HT1080 (cell line): ENCODE measurements at places on chromosomes 1 and 21. TPM values are rescaled to one million over a fixed set of nuclear protein-coding genes. Genes with fewer than 3 reads are reported as not detected.

DNA sequence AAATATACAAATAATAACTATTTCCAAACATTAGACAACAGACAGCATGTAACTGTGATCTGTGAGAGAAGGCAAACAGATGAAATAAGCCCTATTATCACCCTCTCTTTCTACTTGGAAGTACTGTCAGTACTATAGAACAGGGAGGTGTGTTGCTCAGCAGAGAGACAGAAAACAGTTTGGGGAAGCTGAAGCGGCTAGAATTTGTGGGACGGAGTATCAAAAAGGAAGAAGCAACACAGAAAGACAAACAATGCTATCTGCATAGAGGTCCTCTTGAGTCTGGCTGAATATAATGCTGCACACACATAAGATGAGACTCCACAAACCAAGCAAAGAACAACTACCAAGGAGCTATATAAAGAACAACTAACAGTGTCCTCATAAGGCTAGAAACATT lies 59.4 kb downstream of the ZZZ3 start:
- no peak for DNase-seq

DNA sequence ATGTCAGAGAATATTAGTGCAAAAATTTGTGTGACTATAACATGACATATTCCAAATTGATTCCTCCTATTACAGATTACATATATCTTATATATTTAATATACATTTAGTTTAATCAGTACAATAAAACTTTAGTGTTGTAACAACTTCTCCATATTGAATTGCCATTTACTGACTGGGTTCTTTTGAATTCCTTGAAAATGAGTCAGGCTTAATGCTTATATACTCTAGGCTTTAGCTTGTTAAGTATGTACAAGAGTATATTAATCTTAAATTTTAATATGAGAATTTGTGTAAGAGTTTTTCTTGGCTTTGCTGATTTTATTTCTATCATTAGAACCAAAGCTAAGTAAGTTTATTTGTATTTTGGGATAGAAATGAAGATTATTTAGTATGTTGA lies 40.3 kb downstream of the XPR1 start:
- DNase-seq, result no peak

GRCh38 chr1:204307334-204307883 lies 52.3 kb downstream of the PLEKHA6 start:
- DNase-seq, result no peak

DNA sequence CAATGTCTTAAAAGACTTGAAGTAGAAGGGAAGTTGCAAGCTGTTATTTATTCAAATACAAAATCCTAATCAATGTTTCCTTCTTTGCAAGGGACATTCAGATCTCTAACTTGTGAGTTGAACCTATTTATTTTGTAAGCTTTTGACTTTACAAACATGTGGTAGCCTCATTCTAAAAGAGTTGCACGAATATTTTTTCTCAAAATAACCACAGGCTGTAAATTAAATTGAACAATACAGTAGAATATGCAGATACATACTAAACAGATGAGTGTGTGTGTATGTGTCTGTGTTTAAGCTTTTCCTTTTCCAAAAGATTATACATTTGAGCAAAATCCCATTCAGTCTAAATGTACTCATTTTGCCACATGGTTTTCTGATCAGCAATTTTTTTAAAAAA lies 4.8 kb upstream of the DYNLT5 start:
- no peak for DNase-seq

The C1orf226 gene
- total RNA-seq, result 0.84 and 1.3 TPM in 2 replicates

DNA sequence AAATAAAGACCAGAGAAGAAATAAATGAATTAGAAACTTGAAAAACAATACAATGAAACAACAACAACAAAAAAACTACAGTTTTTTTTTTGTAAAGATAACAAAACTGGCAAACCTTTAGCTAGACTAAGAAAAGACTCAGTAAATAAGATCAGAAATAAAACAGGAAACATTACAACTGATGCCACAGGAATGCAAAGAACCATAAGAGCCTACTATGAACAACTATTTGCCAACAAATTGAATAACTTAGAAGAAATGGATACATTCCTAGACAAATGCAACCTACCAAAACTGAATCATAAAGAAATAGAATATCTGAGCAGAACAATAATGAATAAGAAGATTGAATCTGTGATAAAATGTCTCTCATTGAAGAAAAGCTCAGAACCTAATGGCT lies 742.0 kb downstream of the ADGRL2 start:
- no peak for DNase-seq

DNA sequence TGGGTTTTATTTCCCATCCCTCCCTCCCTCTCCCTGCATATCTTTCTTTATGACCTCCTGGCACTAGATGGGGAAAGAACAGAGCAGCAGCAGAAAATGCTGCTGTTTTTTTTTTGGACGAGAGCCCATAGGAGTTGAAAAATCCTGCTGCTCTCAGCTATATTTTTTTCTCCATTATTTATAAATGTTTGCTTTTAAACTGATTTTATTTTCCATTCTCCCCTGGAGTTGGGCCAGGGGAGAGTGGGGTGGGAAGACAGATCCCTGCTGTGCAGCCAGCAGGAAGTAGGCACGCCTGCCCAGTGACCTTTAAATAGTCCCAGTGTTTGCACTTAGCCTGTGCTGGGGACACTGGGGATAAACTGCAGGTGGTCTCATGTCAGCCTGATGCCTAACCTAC lies 17.4 kb downstream of the SFT2D2 start:
- DNase-seq, result no peak

GRCh38 chr1:29179641-29180184 lies 2.0 kb downstream of the SRSF4 start:
- no peak for DNase-seq

GRCh38 chr1:222168621-222169020 lies 379.3 kb downstream of the HHIPL2 start:
- peak; percentile 30 for DNase-seq

DNA sequence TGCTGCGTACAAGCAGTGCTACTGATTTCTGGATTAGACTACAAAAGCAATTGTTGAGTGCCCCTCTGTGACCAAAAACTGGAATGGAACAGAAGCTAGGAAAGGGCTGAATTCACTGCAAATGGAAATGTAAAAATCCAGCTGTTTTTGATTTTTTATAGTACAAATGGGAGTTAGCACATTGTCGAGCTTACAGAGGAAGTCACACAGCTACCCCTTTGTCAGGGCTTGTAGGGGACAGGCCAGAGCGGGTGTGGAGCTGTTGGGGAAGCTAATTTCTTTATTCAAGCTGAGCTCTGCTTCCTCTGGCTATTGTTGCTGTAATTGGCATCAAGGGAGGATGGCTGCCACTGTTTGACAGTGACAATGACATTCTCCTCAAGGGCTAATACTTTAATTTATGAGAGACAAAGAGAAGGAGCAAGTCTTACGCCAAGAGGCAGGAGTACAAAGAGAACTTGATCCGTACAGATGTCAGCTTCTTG lies 96.1 kb downstream of the SLC35F3 start:
- DNase-seq, result no peak

GRCh38 chr1:172137703-172138454 lies 282.6 kb upstream of the C1orf105 start:
- no peak for DNase-seq

The CD247 gene
- 0.18 TPM in 1 of 2 replicates, not detected in the other for total RNA-seq

- DNase-seq, result no peak
These were observed 26.6 kb downstream of the BEND5 start for GRCh38 chr1:48750109-48750508.

The EPHB2 gene
- total RNA-seq, result 74.0 and 90.3 TPM in 2 replicates

The SPSB1 gene
- 14.4 and 18.3 TPM in 2 replicates for total RNA-seq

DNA sequence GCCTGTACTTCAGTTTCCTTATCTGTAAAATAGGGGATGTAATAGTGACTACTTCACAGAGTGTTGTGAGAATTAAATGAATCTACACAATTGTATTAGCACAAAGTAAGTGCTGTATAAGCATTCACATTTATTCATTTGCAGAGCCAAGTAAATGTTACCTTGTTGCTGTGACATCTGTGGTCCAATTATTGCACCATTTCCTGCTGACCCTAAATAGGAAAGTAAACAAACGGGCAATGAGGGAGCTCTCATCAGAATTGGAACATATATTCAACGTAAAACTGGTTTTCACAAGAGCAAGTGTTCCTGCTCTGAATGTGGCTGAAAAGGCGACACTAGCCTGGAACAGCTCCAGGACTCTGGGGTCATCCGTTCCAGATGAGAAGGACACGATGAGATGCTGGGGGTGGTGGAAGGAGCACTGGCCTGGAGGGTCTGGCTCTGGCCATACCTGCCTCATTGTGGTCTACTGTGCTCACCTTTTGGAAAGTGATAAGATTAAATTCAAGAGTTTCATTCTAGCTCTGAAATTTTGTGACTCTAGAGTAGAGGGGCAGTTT lies 34.5 kb downstream of the PROX1 start:
- DNase-seq, result no peak

DNA sequence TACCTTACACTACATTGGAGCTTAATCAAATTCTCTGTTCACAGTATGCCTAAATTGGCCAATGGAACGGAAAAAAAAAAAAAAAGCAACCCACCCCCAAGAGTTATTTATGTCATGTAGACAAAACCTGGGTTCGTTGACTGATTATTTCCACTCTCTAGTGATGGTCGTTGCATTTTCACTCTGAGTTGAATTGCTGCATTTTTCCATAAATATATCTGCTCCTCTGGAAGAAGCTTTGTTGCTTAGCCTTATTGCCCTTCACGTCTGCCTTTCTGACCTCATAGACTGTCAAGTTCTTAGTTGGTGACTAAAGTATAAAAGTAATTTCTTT lies 90.2 kb upstream of the RUNX1 start:
- no peak for DNase-seq

The PERM1 gene
- 0.50 TPM in 1 of 2 replicates, not detected in the other for total RNA-seq

GRCh38 chr1:41653574-41653973 lies 169.1 kb upstream of the EDN2 start:
- no peak for DNase-seq

GRCh38 chr1:232597721-232598120 lies 32.2 kb downstream of the SIPA1L2 start:
- no peak for DNase-seq

DNA sequence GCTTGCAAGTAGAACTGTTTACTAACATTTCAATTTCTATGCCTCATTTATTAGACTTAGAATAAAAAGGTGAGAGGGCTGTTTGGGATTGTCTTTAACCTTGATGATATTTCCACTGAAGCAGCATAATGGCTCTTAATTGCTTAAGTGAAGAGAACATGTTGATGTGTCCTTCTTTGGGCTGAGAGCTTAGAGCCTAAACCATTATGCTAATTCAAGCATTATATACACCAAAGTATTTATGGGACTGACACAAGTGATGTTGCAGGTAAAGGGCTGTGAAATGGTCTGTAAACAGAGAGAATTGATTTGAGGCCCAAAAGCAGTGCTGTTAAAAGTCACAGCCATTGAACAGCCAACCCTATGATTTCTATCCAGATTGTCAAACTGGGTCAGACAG lies 113.9 kb downstream of the ATG4C start:
- DNase-seq, result no peak

The ZNF683 gene
- total RNA-seq, result not detected in 2 replicates

DNA sequence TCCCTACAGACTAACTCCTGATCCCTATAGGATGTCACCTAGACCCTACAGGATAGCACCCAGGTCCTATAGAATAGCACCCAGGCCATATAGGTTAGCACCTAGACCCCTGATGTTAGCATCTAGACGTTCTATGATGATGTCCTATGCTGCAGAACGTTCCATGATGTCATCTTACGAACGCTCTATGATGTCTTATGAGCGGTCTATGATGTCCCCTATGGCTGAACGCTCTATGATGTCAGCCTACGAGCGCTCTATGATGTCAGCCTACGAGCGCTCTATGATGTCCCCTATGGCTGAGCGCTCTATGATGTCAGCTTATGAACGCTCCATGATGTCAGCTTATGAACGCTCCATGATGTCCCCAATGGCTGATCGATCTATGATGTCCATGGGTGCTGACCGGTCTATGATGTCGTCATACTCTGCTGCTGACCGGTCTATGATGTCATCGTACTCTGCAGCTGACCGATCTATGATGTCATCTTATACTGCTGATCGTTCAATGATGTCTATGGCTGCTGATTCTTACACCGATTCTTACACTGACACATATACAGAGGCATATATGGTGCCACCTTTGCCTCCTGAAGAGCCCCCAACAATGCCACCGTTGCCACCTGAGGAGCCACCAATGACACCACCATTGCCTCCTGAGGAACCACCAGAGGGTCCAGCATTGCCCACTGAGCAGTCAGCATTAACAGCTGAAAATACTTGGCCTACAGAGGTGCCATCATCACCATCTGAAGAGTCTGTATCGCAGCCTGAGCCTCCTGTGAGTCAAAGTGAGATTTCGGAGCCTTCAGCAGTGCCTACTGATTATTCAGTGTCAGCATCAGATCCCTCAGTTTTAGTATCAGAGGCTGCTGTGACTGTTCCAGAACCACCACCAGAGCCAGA lies 9.5 kb downstream of the SON start:
- DNase-seq, result no peak

The CCDC17 gene
- 0.56 and 0.94 TPM in 2 replicates for total RNA-seq

- no peak for DNase-seq
These were observed 10.0 kb downstream of the CC2D1B start for GRCh38 chr1:52355847-52356505.

The F13B gene
- total RNA-seq, result not detected in 2 replicates

DNA sequence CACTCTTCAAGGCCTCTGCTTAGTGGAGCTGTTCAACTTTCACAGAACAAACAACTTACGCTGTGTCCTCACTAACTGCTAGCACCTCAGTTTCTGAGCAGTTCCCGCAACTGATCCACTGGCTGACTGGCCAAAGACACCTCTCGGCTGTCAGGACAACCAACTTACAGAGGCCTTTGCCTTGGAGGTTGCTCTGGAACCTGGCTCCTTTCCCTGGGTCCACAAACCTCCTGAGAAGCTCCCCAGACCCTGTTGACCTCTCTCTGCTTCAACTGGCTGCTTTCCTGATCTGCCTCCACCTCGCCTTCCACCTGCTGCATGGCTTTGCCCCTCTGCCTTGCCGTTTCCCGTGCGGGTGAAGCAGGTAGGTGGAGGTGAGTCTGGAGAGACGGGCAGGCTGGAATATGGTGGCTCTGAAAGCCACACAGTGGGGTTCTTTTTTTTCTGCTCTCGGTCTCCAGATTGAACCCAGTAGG lies 13.0 kb downstream of the BTBD19 start:
- DNase-seq, result no peak

GRCh38 chr1:33342041-33342723 lies 21.3 kb upstream of the A3GALT2 start:
- peak; percentile 95 for DNase-seq

DNA sequence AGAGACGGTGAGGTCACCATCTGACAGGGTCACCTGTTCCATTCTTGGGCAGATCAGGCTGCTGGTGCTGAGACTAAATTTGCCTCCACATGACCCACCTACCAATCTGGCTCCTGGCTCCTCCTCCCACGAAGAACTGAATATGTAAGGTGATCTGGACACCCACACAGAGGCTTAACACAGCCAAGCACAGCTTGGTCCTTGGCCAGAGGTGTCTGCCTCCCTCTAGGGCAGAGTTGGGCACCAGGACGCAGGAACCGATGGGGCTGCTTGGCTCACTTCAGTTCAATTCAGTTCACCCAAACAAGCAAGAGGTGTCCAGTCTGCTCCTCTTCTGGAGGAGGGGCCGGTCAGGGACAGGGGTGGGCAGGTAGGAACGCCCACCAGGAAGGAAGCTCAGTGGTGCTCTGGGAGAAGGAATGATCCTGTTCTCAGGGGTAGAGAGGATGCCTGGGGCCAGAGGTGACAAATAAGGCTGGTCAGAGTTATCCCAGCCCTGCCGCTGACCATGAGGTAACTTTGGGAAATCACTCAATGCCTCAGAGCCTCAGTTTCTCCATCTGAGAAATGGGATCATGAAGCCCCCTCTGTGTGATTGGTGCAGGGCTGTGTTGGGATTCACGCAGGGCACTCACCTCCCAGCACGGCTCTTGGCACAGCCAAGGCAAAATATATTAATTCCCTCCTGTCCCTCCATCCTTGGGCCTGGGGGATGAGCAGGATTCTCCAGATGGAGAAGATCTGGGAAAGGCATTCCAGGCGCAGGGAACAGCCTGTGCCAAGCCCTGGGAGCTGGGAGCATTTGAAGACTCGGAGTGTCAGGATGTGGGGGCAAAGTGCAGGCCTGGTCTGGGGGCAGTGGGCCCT lies 284.5 kb downstream of the PTPRU start:
- no peak for DNase-seq
